ENCODE measurements at places on chromosomes 13 and 19.

DNA sequence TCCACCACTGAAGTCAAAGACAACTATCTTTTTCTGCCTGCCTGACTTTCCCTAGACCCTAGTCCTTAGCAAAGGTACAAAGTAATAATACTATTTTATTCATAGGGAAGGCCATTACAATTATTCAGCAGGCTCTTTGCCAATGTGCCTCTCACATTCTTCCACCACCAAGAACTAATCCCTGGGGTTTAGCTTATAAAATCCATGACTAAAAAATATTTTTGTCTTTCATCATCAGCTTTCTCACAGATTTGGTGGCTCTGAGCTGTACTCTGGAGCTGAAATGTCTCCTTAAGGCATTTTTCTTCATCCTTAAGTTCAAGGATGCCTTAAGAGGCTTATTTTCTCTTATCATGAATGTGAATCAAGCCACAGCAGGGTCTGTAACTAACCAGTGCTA lies 96.1 kb downstream of the OXGR1 start:
- DNase-seq = no peak

- no peak for DNase-seq
Observed at GRCh38 chr19:15812060-15812722, 3.3 kb downstream of the OR10H1 start.

DNA sequence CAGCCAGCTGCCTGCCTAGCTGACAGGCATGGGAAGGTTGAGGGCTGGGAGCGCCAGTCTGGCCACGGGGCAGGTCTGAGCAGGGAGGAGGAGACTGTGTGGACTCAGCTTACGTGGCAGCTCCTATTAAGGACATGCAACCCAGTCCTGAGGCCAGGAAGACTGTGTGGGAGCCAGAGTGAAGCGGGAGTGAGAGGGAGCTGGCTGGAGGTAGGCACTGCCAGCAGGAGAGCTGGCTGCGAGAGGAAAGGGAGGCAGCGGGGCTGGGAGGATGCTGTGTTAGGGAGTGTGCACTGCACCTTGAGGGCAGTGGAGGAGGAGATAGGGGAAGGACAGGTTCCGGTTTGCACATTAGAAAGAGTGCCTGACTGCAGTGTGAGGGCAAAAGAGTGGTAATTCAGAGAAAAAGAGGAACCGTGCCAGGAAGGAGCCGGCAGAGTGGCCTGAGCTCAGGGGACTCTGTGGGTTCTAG lies 99.2 kb downstream of the SLC7A1 start:
- no peak for DNase-seq

DNA sequence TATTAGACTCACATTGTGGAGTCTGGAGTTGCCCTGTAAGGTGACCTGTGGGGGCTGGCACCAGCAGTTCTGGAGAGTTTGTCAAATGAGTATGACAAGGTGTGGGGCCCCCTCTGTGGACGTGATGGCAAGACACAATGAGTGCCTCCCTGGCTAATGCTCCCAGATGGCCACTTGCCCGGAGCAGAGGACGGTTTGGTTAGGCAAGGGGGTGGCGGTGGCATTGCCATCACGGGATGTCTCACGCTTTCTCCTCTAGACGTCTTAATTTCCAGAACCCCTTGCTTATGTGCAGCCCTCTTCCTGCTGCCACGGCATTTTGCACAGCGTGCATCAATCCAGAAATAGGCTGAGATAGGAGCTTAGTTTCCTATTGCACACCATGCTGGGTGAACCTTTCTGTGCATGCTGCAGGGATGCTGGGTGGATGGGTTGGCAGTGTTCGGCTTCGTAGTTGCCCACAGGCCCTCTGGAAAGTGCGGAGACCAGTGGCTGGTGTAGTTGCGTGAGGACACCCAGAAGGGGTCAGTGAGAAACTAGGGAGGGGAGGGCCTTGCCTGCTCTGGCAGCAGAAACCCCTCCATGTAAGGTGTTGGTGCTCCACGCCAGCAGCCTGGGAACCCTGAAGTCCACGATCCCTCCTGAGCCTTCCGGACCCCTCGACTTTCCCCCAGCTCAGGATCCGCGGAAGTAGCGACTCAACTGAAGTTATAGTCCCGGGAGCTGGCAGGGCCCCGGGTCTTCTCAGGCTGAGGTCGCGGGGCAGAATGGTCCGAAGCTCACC lies 18.1 kb upstream of the LRP3 start:
- DNase-seq = peak; percentile 74

DNA sequence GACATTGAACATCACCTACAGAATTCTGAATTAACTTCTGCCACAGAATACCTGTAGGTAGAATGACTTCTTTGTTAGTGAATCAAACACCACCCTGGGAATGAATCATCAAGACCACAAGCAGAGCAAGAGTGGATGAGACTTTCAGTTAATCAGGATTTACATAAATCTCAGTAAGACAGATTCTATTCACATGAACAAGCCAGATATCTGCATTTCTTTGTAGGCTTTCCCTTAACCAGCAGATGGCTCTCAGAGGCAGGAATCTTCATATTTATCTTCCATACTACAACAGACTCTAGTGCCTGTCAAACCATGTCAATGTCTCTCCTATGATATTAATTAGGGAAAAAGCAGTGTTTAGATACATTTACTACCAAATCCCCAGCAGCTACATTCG lies 412.1 kb downstream of the KLF12 start:
- DNase-seq = no peak

DNA sequence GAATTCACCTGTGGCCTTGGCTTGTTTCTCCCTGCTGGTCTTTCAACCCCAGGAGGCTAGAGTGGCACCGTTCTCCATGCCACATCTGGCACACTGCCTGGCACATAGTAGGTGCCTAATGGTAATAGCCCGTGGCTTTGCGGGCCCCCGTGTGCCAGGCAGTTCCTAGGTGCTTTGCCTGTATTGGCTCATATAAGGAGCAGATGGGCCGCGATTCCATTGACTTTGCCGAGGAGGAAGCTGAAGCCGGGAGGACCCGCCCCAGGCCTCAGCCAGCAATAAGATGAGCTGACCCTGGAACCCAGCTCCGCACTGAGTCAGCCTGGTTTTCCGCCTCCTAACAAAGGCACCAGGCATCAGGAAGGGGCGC lies 807 bp downstream of the PGLYRP1 start:
- DNase-seq = no peak

DNA sequence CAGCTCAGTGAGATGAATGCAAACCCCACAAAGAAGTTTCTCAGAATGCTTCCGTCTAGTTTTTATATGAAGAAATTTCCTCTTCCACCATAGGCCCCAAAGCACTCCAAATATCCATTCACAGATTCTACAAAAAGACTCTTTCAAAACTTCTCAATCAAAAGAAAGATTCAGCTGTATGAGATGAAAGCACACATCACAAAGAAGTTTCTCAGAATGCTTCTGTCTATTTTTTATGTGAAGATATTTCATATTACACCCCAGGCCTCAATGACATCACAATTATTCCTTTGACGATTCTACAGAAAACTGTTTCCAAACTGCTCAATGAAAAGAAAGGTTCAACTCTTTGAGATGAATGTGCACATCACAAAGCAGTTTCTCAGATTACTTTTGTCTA lies 1819.4 kb downstream of the UQCRFS1 start:
- no peak for DNase-seq

GRCh38 chr13:62209529-62209928 lies 793.9 kb upstream of the PCDH20 start:
- DNase-seq = no peak

GRCh38 chr13:80319004-80319403 lies 21.9 kb downstream of the SPRY2 start:
- no peak for DNase-seq

GRCh38 chr19:1154731-1155351 lies 19.2 kb downstream of the SBNO2 start:
- DNase-seq = peak; percentile 94

DNA sequence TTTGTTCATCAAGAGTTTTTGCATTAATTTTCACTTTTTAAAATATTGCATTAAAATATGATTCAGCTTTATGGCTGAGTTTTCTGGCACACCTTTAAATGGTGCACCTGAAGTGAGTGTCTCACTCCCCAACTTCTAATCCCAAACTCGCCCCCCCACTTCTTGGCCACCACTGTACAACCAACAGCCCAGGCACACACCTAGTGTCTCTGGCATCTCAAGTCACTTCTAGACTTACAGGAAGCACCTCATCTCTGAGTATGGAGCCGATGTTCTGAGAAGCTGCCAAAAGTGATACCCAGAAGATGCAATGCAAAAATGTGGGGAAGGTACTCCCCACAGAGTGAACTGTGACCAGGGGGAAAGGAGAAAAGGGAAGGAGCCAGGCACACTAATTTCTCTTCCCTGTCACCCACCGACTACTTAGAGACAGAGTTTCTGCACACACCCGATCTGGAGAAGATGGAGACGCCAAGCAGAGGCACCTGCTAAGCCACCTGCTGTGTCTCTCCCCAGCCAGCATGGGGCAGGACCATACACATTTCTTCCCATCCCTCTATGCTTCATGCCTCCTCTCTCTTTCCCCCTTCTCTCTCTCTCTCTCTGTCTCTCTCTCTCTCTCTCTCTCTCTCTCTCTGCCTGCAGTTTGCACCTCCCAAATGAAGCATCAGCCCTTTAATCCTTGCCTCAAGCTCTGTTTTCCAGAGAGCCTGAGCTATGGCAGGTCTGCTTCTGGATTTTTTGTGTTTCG lies 155.3 kb upstream of the ZNF507 start:
- peak; percentile 2 for DNase-seq

GRCh38 chr19:32336259-32337083 lies 8.9 kb upstream of the ZNF507 start:
- no peak for DNase-seq

DNA sequence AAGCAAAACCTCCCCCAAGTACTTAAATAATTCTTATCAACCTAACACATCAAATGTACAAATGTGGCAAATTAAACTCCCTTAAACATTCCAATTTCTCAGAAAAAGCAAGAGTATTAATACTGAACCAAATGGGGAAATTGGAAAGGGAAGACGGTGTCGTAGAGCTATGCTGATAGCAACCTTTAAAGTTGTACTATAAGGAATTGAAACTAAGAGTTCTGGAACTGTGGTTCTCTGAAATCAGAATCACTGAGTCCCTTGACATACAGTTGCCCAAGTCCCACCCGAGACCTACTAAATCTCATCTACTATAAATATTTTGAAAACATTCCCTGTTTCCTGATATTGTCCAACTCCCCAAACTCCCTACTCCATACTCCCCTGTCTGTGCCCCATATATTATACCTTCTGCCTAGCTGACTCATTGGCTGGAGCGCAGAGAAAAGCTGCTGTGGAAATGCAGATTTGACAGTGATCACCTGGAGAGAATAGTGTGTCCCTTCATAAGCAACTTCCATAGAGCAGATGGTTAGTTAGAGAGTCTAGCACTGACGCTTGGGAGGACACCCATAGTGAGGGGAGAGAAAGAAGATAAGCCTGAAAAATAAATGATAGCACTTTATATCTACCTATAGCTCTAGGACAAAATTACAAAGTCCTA lies 51.4 kb upstream of the ITM2B start:
- DNase-seq = no peak

DNA sequence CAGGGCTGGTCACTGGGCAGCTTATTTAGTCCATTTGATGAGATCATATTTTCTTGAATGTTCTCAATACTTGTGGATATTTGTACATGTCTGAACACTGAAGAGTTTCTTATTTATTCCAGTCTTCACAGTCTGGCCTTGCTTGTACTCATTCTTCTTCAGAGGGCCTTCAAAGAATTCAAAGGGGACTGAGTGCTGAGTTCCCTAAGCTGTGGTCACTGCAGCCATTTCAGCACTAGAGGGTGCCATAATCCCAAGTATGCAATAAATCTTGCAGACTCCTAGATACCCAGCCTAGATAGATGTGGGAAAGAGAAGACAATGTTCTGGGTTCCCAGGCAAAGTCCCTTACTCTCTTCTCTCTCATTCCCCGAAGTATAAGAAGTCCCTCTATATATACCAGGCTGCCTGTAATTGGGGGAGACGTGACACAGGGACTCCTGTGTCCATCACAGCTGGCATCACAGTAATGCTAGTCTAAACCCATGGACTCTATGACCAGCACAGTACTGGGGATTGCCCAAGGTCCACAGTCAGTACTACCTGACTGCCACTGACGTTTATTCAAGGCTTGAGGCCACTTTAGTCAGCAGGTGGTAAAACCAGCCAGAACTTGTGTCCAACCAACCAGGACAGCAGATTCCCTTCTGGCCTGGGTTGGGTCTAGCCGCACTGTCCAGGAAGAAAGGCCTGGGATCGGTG lies 8.9 kb upstream of the VN1R1 start:
- no peak for DNase-seq

GRCh38 chr13:73938372-73939070 lies 195.7 kb downstream of the KLF12 start:
- no peak for DNase-seq

DNA sequence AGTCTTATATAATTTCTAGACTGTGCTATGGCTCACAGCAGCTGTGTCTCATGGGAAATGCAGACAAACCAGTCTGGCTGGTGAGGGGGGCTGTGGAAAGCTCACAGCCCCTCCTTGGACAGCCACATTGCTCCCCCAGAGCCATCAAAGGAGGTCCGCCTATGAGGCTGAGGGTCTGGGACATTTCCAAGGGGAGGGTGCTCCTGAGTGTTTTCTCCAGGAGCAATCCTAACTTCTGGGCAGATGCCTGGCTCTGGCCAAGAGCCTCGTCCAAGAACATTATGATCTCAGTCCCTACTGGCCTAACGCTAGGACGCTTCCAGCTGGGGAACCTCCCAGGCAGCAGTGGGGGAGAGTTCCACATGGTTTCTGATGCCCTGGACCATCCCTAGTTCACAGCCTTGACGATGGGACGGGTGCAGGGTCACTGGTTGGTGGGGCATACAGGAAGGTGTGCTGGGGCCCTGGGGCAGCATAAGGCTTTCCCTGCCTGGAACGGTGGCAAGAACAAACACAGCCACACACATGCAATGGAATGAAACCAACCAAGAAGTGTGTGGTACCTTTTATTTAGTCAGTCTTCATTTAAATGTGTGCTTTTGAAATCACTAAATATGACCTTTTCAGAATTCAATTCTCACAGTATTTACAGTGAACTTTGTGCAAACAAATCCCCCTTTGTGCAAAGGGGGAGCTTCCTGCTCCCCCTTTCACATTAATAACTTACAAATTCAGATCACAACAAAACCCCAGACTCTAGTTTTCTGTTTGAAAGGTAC lies 60.6 kb downstream of the CDADC1 start:
- peak; percentile 95 for DNase-seq

GRCh38 chr13:77351315-77351714 lies 24.4 kb upstream of the MYCBP2 start:
- DNase-seq = no peak

DNA sequence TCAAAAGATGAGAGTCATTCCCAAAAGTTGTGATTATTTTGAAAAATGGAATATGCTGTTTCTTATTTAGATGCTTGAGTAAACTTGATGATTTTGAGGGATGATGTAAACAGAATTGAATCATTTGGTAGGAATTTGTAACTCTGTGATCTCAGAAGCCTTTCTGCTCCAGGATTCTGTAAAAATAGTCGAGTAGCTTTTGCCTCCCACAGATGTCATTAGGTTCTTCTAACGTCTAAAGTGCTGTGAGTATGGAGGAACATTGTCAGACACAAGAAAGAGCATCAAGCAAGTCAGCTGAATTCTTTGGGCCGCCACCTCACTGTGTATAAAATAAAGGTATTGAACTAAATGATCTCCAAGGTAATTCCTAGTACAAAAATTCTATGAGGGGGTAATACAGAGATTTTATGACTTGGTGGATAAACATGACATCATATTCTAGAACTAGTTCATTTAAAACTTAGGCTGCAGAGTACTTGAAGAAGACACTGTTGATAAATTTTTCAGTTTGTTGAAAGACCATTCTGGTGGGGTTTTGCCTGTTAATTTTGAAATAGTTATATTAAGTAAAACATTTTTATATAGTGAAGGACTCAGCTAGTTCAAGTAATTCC lies 1.4 kb upstream of the GPR183 start:
- no peak for DNase-seq

- no peak for DNase-seq
Observed at GRCh38 chr19:35162471-35163326, 8.2 kb downstream of the FXYD5 start.

GRCh38 chr13:93977986-93978385 lies 501.5 kb downstream of the DCT start:
- DNase-seq = no peak

Data from coronary artery (tissue), 2 donors.